Epithelial cell of umbilical artery (primary cell): ENCODE measurements at places on chromosomes 7 and 10. TPM values are rescaled to one million over a fixed set of nuclear protein-coding genes. Genes with fewer than 3 reads are reported as not detected.

The PLAC9 gene
- 2.9 and 4.9 TPM in 2 replicates for total RNA-seq

The EVX1 gene
- not detected in 2 replicates for total RNA-seq

The ZNF853 gene
- total RNA-seq: 0.15 and 0.97 TPM in 2 replicates

The MBLAC1 gene
- total RNA-seq: 2.7 and 2.9 TPM in 2 replicates

The AKR1D1 gene
- not detected in 2 replicates for total RNA-seq
